ENCODE measurements at places on chromosomes 1 and 21.

GRCh38 chr1:198176179-198176578 is 19.4 kb downstream of the NEK7 start:
- no peak for DNase-seq

- no peak for DNase-seq
Measured at GRCh38 chr1:205339717-205340116, 17.0 kb downstream of the KLHDC8A start.

GRCh38 chr1:55870106-55870505 is 654.9 kb upstream of the USP24 start:
- DNase-seq, result no peak

GRCh38 chr1:28343405-28343804 is 14.6 kb downstream of the MED18 start:
- DNase-seq, result no peak

GRCh38 chr21:44005593-44005992 is 6.5 kb upstream of the TRAPPC10 start:
- DNase-seq, result no peak

- DNase-seq, result no peak
Measured at GRCh38 chr1:1203561-1204424, 2.6 kb downstream of the TNFRSF18 start.

All from anterior cingulate cortex (tissue), 58 donors.